ENCODE measurements at places on chromosomes 1 and 21.

- DNase-seq = no peak
These were observed 18.3 kb downstream of the KAZN start for GRCh38 chr1:14616632-14617396.

DNA sequence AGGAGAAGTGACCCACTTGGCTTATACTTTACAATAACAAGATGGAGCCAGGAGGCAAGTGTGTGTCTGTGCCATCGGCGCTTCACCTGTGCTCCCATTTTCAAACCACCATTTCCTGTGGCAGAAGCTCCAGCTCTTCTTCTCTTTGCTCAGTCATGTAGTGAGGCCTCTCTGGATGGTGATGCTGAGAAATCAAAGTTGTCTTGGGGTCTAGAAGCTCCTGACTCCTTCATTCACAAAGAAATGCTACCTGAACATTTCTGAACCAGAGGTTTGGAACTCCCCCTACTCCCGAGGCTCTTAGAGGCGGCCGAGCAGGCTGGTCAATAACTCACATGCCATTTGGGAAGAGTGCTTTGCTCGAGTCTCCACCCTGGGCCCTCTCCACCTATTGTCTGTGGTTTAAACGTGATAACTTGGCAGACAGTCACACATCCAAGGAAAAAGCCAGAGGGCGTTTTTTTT is 18.0 kb downstream of the SLAMF1 start:
- DNase-seq = no peak

GRCh38 chr1:224541072-224541790 is 74.9 kb upstream of the CNIH3 start:
- DNase-seq = no peak

- peak; percentile 99 for DNase-seq
These were observed 41.0 kb upstream of the COL18A1 start for GRCh38 chr21:45363921-45364467.

DNA sequence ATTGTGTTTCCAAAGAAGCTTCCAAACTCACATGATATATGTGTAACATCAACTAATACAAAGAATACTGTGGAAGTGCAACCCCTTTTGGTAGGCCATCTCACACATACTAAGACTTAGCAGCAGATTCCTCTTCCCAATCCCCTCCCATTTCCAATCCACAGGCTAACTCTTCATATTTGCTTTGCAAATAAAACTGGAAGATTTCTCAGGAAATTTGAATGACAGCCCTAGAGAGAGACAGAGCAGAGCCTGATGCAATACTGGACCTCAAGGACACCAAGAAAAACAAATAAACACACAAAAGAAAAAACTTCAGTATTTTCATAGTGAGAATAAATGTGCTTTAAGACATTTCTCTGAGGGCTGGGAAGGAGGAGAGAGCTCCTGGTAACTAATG is 190.2 kb upstream of the BRINP3 start:
- DNase-seq = no peak

GRCh38 chr1:152111515-152111968 is 3.7 kb downstream of the TCHH start:
- DNase-seq = peak; percentile 38

DNA sequence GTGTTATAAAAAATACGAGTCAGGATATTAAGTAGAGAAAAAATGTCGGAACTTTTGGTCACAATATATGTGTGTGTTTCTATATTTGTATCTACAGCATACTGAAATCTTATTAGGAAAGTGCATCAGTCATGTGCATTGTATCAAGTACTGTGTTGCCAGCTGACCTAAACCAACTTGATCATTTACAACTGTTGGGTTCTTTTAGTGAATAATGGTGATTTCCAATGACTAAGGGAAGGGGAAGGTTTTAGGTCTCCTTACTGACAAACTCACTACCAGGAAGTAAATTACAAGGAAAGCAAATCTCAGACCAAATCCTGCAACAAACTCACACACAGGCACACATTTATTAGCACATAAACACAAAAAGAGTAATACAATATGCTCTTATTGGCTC is 142.7 kb downstream of the TSEN15 start:
- no peak for DNase-seq

- peak; percentile 27 for DNase-seq
These were observed 560.2 kb downstream of the SMYD3 start for GRCh38 chr1:245946905-245947304.

DNA sequence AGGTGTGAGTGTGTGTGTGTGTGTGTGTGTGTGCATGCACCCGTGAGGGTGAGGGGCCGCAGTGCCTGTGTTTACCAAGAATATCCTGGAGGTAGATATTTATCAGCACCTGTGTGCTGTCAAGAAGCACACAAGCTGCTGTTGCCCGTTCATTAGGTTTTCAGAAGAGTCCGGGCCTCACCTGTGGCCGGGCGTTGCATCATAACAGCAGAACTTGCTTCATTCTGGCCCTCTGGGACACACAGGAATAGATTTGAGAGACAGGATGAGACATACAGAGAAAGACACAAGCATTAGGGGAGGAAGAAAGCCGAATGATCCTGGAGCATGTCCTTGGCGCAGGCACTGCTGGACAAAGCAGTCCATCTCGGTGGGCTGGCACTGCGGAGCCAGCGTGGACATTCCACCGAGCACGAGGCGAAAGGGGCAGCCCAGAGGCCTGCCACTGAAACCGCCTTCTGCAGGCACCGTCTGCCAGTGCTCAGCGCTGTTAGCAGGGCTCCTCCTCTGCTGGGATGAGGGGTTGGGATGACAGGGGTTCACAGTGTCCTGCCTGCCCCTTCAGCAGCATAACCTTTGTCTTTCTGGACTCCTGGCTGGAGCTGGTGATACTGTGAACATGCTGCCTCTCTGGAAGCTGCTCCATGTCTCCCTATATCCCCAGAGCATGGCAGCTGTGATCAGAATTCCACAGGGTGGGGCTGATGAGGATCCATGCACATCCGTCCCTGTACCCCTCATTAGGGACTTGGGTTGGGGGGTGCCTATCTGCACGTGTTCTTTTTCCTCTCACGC is 81.1 kb downstream of the PEX14 start:
- peak; percentile 20 for DNase-seq
